ENCODE measurements at places on chromosomes 3 and 15.

- DNase-seq: no peak
These were observed 40.5 kb downstream of the IMPG2 start for GRCh38 chr3:101279765-101280385.

GRCh38 chr3:71103430-71103921 is 480.1 kb downstream of the FOXP1 start:
- DNase-seq: no peak

- peak; percentile 89 for DNase-seq
These were observed 55.3 kb downstream of the CCDC33 start for GRCh38 chr15:74291101-74292071.

- DNase-seq: no peak
These were observed 19.2 kb downstream of the PXK start for GRCh38 chr3:58351920-58352319.

DNA sequence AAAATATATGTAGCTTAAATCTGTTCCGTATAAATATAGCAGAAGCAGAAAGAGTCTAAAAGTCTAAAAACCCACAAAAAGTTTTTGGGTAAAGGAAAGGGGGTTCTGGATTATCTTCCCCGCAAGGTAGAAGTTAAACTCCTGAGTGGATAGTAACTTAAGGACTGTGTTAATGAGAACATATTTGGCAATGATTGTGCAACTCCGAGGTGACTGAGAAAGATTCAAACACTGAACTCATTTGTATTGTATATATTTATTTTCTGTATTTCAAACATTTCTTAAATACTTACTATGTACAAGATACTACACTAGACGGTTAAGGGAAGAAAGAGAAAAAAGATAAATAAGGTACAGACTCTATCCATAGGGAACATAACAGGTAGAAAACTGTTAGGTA is 72.7 kb upstream of the PPIB start:
- no peak for DNase-seq

- DNase-seq: no peak
These were observed 67.2 kb downstream of the EIF4E3 start for GRCh38 chr3:71657831-71658530.

DNA sequence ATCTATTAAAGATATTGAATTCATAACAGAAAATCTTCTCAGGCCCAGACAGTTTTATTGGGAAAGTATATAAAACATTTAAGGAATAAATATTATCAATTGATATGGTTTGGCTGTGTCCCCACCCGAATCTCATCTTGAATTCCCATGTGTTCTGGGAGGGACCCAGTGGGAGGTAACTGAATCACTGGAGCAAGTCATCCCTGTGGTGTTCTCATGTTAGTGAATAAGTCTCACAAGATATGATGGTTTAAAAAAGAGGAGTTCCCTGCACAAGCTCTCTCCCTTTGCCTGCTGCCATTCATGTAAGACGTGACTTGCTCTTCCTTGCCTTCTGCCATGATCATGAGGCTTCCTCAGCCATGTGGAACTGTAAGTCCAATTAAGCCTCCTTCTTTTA is 160.5 kb downstream of the ANO10 start:
- DNase-seq: no peak
